Central memory CD4-positive, alpha-beta T cell (primary cell): ENCODE measurements at places on chromosomes 2 and 18.

GRCh38 chr2:96207774-96208142, 869 bp downstream of the STARD7 start:
- no peak for DNase-seq

- no peak for DNase-seq
Observed at GRCh38 chr2:145304501-145304900, 784.6 kb upstream of the ZEB2 start.

DNA sequence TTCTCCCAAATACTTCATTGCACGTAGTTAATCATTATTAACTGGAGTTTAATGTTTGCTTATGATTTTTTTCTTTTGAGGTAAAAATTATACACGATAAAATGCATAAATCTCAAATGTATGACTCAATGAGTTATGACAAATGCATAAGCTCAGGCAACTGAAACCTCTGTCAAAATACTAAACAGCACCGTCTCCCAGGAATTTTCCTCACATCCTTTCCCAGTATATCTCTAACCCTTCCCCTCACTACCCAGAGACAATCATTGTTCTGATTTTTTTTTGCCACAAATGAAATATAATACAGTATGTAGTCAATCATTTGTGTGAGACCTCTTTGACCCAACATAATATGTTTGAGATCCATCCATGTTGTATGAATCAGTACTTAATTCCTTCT, 606.5 kb downstream of the CPS1 start:
- no peak for DNase-seq

DNA sequence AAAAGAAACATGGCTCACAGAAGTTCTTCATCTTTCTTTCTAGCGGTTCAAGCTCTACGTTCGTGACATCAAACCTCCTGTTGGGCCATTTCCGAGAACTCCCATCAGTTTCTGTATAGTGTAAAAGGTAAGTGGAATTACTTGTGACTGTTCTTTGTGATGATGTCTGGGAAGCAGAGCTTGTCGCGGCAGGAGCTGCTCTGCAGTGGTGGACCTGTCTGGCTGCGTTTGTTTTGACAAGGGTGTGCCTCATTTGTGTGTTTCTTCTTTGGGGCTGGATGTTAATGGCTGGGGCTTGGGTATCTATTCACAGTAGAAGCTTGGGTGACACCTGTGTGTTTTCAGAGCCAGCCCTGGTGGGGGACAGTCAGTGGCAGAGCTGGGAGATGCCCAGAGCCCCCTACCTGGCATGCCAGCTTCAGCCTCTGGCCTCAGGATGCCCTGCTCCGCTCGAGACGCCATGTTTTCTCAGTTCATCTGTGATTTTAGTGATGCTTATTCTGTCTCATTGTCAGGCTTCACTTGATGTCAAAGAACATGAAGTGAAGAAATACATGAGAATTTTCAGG, 59.6 kb downstream of the LDLRAD4 start:
- peak; percentile 8 for DNase-seq

DNA sequence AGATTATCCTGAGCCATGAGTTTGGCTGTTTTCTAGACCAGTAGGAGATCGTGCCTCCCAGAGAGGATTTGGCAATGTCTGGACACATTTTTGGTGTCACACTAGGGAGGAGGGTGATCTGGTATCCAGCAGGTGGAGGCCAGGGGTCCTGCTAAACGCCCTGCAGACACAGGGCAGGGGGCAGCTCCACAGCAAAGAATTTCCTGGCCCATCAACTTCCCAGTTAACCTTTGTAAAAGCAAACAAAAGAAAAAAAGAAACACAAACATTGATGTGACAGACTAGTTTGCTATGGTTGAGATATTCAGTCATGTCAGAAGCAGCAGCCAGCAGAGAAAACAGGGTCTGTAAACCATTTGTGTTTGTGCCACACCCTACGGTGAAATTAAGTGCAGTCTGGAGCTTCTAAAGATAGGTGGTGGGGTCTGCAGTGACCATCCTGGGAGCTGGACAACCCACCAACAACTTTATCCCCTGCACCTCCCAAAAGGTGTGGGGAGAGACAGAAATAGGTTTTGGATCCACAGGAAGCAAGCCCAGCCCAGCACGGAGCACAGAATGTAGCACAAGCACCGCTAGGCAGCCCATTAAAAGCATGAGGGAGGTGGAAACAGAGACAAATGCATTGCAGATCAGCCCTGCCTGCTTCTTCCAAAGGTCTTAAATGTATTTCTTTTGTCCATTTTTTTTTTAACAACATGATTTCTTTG, 232.5 kb downstream of the MYT1L start:
- DNase-seq, result no peak

DNA sequence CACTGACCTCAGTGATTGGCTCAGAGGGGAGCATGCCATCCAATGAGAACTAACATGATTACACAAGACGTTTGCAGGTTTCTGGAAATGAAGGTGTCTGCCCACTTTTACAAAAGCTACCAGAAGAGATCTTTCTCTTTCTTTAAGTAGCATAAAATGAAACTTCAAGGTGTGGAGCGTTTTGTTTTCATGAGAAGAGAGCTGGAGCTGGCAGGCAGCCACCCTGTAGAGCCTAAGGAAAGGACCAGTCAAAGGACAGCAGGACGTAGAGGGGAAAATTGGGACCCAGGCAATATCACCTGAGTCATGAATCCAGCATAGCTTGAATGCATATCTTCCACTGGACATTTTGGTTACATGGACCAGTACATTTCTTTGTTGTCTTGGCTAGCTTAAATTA, 331.0 kb downstream of the EPHA4 start:
- DNase-seq, result no peak

GRCh38 chr2:100677611-100678185, 114.9 kb downstream of the PDCL3 start:
- DNase-seq, result no peak

GRCh38 chr2:163859951-163860350, 124.1 kb upstream of the FIGN start:
- DNase-seq, result no peak

- no peak for DNase-seq
Observed at GRCh38 chr2:53867773-53868172, 8.0 kb upstream of the GPR75 start.

- no peak for DNase-seq
Observed at GRCh38 chr2:46074501-46074900, 222.7 kb upstream of the EPAS1 start.

DNA sequence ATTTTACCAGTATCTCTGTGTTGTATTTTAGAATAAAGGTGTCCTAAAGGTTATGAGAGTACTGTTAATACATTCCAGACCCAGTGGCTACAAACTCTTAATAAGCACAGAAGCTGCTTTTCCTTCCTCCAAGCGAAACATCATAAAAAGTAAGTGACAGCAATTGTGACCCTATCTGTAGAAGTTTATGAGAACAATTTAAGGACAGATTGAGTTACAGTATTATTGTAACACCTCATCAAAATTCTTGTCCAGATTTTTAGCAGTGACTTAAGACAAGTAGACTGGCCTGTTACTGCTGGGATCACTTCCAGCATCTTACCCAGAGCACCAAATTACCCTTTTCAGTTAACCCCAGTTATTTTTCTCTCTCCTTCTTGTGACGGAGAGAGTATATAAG, 154.6 kb downstream of the ERBB4 start:
- DNase-seq, result no peak
